Activated T-helper 1 cell treated with anti-CD3 and anti-CD28 coated beads, Interleukin-12 subunit alpha, Interleukin-12 subunit beta, Interleukin-2, Interleukin-4 antibody, amounts not matched to agents 30 ng/mL and 10 ng/mL and 1 ng/mL, durations not matched to agents 14 hours and 24 hours and 36 hours (primary cell): ENCODE measurements at places on chromosomes 7 and 10. TPM values are rescaled to one million over a fixed set of nuclear protein-coding genes. Genes with fewer than 3 reads are reported as not detected.

GDF10 gene
- total RNA-seq: 0.27 and 0.34 TPM in 2 replicates

NXPH1 gene
- total RNA-seq: not detected in 2 replicates

NUTM2B gene
- 0.54 and 1.5 TPM in 2 replicates for total RNA-seq

RADIL gene
- 0.24 and 0.26 TPM in 2 replicates for total RNA-seq

RNLS gene
- total RNA-seq: 2.0 and 2.5 TPM in 2 replicates

HABP2 gene
- total RNA-seq: not detected in 2 replicates

DNA sequence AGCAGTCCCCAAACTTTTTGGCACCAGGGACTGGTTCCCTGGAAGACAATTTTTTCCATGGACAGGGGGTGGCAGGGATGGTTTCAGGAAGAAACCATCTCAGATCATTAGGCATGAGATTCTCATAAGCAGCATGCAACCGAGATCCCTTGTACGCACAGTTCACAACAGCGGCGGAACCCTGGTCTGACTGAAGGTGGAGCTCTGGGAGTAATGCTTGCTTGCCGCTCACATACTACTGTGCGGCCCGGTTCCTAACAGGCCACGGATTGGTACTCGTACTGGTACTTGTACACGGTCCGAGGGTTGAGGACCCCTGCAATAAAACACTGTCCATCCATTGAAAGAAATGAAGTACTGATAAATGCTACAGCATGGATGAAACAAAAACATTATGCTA, 32.8 kb downstream of the MKRN1 start:
- no peaks in the 10 kb centered on the region for H3K36me3 ChIP-seq
- no peak overlapping the region for H3K27ac ChIP-seq
- no peak for DNase-seq
- H3K27me3 ChIP-seq: no peaks in the 10 kb centered on the region

DNA sequence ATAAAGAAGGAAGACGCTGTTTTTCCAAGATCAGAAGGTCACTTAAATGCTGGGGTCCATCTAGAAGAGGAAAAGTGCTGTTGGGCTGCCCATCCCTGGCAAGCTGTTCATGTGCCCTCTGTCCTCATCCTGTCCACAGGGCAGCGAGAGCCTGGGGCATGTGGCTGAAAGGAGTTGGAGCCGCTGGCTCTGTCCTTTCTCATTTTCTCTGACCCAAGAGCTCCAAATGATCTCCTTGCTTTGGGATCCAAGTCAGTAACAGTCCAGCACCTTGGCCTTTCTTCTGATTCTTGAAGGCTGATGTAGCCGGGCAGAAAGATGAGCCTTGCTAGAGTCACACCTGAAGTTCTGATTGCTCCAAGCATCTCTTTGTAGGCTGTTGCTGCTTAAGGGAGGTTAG, 44.4 kb downstream of the SPDYE5 start:
- no peaks in the 10 kb centered on the region for H3K36me3 ChIP-seq
- no peak overlapping the region for H3K4me3 ChIP-seq
- DNase-seq: no peak
- H3K4me1 ChIP-seq: peaks cover 6% of the 10 kb centered on the region
- peaks cover 5% of the 10 kb centered on the region for H3K27me3 ChIP-seq

- no peak overlapping the region for H3K4me3 ChIP-seq
- peaks cover 15% of the 10 kb centered on the region for H3K27me3 ChIP-seq
- DNase-seq: no peak
- no peak overlapping the region for H3K27ac ChIP-seq
Measured at GRCh38 chr10:63758080-63758479, 236.9 kb downstream of the REEP3 start.

- H3K4me3 ChIP-seq: no peak overlapping the region
- no peak for DNase-seq
- H3K36me3 ChIP-seq: peaks cover 9% of the 10 kb centered on the region
- H3K4me1 ChIP-seq: peaks cover 13% of the 10 kb centered on the region
Measured at GRCh38 chr10:60130130-60130579, 223.8 kb upstream of the CCDC6 start.

- H3K27me3 ChIP-seq: peaks cover 33% of the 10 kb centered on the region
- peaks cover 2% of the 10 kb centered on the region for H3K4me1 ChIP-seq
- H3K27ac ChIP-seq: no peak overlapping the region
- no peak for DNase-seq
- H3K36me3 ChIP-seq: no peaks in the 10 kb centered on the region
- no peak overlapping the region for H3K4me3 ChIP-seq
Measured at GRCh38 chr7:55250313-55250712, 114.8 kb upstream of the LANCL2 start.

DNA sequence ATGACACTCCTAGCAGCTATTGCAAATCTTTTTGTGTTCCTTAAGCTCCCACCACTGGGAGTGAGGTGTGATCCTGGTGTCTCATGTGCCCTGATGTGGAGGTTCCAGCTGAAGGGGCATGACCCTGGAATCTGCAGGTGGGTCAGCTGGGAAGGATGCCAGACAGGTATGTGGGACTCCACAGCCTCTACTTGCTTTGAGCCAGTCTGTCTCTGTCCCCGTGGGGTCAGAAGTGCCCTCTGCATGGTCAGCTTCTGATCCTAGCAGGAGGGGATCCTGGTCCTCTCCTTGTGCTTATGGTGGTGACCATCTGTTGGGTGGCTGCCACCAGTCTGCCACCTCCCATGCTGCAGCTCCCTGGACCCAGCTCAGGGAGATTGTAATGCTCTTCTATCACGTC, 51.1 kb upstream of the COMTD1 start:
- H3K27ac ChIP-seq: no peak overlapping the region
- no peak overlapping the region for H3K4me3 ChIP-seq
- peaks cover 9% of the 10 kb centered on the region for H3K27me3 ChIP-seq

DNA sequence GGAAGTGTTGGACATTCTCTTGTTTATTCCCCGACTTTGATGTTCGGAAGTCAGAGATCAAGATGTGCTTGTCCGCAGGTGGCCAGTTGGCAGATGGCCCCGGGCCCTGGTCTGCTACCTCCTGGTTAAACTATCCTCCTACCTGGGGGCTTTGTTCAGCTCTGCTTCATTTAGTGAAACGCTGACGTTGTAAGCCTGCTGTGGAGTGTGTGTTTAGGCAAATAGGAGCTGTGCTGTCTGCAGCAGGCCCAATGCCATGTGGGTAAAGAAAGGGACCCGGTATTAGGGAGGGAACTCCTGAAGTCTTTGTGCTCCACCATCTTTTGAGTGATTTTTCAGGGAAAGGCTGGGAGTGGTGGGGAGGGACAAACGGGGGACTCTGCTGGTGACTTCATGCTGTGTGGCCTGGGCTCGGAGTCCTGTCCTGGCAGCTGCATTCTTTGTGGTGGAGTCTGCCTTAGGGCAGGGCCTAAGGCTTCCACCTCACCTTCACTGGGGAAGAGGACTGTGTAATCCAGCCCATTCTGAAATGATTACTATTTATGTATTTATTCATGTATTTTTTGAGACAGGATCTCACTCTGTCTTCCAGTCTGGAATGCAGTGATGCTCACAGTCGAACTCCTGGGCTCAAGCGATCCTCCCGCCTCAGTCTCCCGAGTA, 171.1 kb upstream of the KLF6 start:
- peaks cover 19% of the 10 kb centered on the region for H3K4me1 ChIP-seq
- H3K4me3 ChIP-seq: no peak overlapping the region
- DNase-seq: no peak
- H3K36me3 ChIP-seq: no peaks in the 10 kb centered on the region

- no peak overlapping the region for H3K4me3 ChIP-seq
- H3K36me3 ChIP-seq: no peaks in the 10 kb centered on the region
Measured at GRCh38 chr7:41685684-41686083, 17.2 kb downstream of the INHBA start.

DNA sequence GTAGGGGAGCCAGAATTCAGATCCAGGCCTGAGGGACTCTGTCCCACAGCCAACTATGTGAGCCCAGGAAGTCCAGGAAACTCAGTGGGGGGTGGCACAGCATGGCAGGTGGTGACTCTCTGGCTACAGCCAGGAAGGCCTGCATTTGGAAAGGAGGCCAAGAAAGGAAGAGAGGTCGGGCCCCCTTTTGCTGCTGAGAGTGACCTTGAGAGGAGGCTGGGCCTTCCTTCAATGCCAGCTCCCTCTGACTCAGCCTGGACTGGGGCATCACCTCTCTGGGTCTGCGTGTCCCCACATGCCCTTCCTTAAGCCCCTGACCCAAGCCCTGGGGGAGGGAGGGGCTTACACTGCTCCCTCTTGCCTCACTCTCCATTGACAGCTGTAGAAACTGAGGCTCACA, 6.4 kb upstream of the MYL10 start:
- no peak for DNase-seq
- no peak overlapping the region for H3K27ac ChIP-seq
- H3K27me3 ChIP-seq: no peaks in the 10 kb centered on the region
- H3K4me1 ChIP-seq: no peaks in the 10 kb centered on the region

GRCh38 chr7:25496476-25497368, 268.4 kb upstream of the NPVF start:
- peaks cover 3% of the 10 kb centered on the region for H3K36me3 ChIP-seq
- H3K27ac ChIP-seq: peak overlapping the region; percentile 81
- H3K4me3 ChIP-seq: peak overlapping the region; percentile 72
- H3K27me3 ChIP-seq: peaks cover 5% of the 10 kb centered on the region
- peak; percentile 19 for DNase-seq

- peaks cover 13% of the 10 kb centered on the region for H3K4me1 ChIP-seq
- H3K27ac ChIP-seq: no peak overlapping the region
- no peaks in the 10 kb centered on the region for H3K36me3 ChIP-seq
- DNase-seq: no peak
- H3K4me3 ChIP-seq: peak overlapping the region; percentile 33
Measured at GRCh38 chr10:69572159-69573055, 815 bp downstream of the NEUROG3 start.

GRCh38 chr10:130190737-130191115, 54.5 kb downstream of the GLRX3 start:
- peaks cover 9% of the 10 kb centered on the region for H3K27me3 ChIP-seq
- H3K27ac ChIP-seq: no peak overlapping the region
- H3K4me1 ChIP-seq: no peaks in the 10 kb centered on the region
- peak overlapping the region; percentile 60 for H3K4me3 ChIP-seq
- DNase-seq: no peak
- H3K36me3 ChIP-seq: peaks cover 2% of the 10 kb centered on the region

DNA sequence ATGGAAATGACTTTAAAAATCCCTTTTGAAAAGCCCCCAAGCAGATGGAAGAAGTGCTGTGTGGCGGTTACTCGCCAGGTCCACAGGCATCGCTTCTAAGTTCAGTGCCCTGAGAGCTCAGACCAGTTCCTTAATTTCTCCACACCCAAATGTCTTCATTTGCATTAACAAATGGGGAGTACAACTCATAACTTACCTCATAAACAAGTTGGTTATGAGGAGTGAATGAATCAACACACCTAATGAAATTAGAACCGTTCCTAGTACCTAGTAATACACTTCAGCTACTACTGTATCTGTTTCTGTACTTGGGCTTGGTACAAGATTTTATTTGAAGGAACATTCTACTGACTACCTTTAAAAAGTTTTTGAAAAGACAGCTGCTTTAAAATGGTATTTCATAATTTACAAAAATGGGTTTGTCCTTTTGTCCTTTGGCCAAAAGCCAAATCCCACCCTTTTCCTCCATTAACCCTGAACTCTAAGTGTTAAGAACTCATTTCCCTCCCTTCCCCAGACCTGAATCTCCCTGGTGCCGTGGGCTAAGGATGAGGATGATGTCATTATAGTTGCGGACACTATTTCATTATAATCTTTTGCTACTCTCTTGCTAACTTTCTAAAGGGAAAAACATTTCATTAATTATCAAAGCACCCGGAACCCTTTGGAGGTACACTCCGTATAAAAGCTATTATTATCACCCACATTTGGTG, 221.5 kb upstream of the CELF2 start:
- no peak overlapping the region for H3K4me3 ChIP-seq
- no peaks in the 10 kb centered on the region for H3K36me3 ChIP-seq
- H3K4me1 ChIP-seq: no peaks in the 10 kb centered on the region
- no peak for DNase-seq

DNA sequence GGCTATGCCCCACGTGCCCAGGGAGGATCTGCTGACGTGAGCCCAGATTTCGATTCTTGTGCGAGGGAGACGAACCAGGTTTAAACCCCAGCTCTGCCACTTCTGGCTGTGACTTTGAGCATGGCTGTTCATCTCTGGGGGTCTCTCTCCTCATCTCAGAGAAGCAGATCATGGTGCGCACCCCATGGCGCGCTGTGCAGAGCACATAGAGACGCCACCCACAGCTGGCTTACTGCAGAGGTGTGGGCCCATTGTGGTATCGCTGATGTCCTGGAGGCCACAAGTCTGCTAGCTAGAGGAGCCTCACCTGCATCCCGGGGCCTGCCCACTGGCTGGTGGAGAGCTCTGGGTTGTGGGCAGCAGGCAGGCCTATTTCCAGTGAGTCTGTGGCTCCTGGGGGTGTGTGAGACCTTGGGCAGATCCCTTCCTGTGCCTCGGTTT, 140.5 kb downstream of the LHPP start:
- H3K27me3 ChIP-seq: no peaks in the 10 kb centered on the region
- no peaks in the 10 kb centered on the region for H3K36me3 ChIP-seq
- no peak overlapping the region for H3K27ac ChIP-seq
- no peak for DNase-seq

GRCh38 chr7:141431711-141432110, 119.5 kb upstream of the AGK start:
- H3K36me3 ChIP-seq: no peaks in the 10 kb centered on the region
- H3K27me3 ChIP-seq: peaks cover 21% of the 10 kb centered on the region
- no peaks in the 10 kb centered on the region for H3K4me1 ChIP-seq
- no peak overlapping the region for H3K4me3 ChIP-seq

- H3K27ac ChIP-seq: no peak overlapping the region
- no peak for DNase-seq
- no peaks in the 10 kb centered on the region for H3K4me1 ChIP-seq
- peaks cover 8% of the 10 kb centered on the region for H3K27me3 ChIP-seq
- no peak overlapping the region for H3K4me3 ChIP-seq
Measured at GRCh38 chr10:93098816-93099215, 25.1 kb downstream of the CYP26A1 start.

DNA sequence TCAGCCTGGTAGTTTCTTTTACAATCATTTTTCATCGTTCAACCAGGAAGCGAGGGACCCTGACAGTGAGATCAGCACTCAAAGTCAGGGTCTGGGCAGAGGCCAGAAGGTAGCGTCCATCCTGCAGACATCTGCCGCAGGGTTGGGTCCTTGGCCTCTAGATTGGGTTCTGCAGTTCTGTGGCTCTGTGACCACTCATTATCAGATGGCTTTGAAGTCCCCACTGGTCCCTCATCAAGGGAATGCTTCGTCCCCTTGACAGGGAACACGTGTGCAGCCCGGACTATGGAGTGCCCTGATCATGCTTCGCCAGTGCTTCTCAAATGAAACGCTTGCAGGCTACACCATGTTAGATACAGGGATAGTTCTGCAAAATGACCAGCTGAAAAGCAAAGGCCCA, 64.1 kb downstream of the FRMPD2 start:
- H3K27me3 ChIP-seq: peaks cover 4% of the 10 kb centered on the region
- H3K4me1 ChIP-seq: no peaks in the 10 kb centered on the region
- H3K4me3 ChIP-seq: no peak overlapping the region
- no peaks in the 10 kb centered on the region for H3K36me3 ChIP-seq
